ENCODE measurements at places on chromosomes 1 and 21.
A peak's percentile ranks its signal among the peaks of the same experiment; 100 is the strongest.

DNA sequence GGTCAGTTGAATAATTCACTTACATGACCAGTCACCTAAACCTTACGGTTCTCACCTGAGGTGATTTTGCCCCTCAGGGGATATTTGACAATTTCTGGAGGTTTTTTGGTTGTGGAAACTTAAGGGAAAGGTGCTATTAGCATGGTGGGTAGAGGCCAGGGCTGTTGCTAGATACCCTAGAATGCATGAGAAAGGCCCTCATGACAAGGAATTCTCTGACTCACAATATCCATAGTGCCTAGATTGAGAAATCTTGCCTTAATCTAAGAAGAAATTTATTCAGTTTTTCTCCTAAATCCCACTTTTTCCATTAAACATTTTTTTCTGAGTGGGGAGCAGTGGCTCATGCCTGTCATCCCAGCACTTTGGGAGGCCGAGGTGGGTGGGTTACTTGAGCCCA, 119.7 kb downstream of the TGFB2 start:
- DNase-seq = no peak

DNA sequence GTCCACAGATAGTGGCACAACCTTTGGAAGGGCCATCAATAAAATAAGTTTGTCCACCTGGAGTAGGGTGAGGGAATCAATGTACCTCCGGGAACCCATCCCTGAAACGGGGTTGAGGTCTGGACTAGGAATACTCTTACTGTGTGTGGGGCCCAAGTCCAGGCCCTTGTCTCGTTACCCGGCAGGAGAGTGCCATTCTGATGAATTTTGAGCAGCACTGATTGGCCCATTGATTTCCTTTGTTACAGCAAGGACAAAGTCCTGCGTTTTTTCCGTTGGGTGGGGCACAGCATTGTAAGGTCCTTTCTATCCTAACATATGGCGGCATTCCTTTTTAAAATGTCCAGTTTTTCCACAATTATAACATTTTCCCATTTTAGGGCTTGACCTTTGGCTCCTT, 75.2 kb downstream of the AXDND1 start:
- no peak for DNase-seq

DNA sequence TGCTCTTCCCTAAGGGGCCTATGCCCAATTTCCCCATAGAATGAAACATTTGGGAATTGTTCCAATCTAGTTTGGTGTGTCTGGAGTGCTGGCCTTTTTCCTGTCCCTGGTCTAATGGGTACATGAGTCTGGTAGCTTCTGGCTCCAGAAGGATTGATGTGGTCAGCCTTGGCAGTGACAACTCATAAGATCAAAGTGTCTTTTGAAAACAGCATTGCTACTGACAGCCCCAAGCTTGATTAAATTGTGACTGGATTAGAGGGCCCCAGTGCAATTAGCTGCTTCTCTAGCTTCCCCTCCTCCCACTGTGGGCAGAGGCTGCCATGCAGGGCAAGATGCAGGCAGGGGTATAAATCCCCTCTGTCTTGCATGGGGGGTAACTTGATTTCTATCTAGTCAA, 130.9 kb downstream of the UCK2 start:
- no peak for DNase-seq

GRCh38 chr1:68811806-68812205, 314.9 kb upstream of the DEPDC1 start:
- no peak for DNase-seq

- DNase-seq = peak; percentile 88
These were observed 509 bp downstream of the ADAMTS4 start for GRCh38 chr1:161198194-161198896.
